ENCODE measurements at places on chromosomes 1 and 21.

DNA sequence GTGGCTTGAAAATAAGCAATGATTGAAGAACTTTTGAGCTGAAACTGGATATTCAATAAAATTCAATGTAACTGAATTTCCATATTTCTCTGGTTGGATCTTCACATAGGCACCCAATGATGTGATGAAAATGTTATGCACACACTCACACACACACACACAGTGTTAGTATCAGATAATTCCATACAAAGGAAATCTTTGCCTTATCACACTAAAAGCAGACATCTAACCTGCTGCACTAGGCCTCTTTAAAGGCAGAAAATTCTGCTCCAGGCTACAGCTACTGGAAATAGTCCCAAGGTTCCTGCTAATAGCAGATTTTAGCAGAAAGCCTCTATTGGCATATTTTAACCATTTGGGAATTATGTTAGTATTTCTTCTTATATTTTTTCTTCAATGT, 309.6 kb downstream of the COL11A1 start:
- no peak for DNase-seq

GRCh38 chr1:17676387-17677060, 78.6 kb upstream of the ACTL8 start:
- no peak for DNase-seq

- no peak for DNase-seq
Measured at GRCh38 chr1:117389284-117389683, 22.0 kb downstream of the MAN1A2 start.

GRCh38 chr1:92030656-92031107, 897 bp downstream of the EPHX4 start:
- peak; percentile 17 for DNase-seq

GRCh38 chr1:43994071-43994470, 2.7 kb downstream of the CCDC24 start:
- DNase-seq, result no peak

DNA sequence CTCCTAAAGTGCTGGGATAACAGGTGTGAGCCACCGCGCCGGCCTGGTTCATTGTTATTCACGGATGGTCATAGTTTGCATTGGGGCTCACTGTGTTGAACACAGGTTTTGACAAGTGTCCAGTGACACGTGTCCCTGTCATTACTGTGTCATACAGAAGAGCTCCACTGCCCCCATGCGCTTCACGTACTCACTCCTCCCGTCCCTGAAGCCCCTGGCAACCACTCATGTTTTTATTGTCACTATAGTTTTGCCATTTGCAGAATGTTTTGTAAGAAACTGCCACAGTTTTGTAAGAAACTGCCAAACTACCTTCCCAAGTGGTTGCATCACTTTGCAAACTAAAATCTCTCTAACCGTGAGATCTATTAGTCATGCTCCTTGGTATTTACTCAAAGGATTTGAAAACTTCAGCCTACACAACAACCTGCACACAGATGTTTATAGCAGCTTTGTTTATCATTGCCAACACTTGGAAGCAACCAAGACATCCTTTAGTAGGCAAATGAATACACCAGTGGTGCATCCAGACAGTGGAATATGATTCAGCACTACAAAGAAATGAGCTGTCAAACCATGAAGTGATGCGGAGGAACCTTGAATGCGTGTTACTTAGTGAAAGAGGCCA, 163.2 kb upstream of the COL6A1 start:
- peak; percentile 89 for DNase-seq

DNA sequence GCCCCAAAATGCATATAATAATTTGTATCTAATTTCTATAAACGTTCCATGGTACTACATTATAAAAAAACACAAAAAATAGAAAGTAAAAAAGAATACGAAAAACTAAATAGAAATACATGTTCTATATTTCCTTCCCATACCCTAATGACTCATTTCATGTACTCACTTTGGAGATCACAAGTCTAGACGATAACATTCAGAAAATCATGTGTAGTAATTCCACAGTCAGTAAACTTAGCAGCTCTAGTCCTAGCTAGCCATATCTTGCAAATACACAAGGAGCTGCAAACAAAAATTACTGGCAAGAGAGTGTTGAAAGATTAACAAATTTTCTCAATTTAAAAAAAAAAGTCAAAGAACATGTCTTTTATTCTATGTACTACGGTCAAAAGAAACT, 1.4 kb downstream of the GOLPH3L start:
- no peak for DNase-seq

GRCh38 chr1:159054427-159054826, 22.1 kb downstream of the AIM2 start:
- DNase-seq, result peak; percentile 11
